ENCODE measurements at places on chromosomes 4 and X.
A peak's percentile ranks its signal among the peaks of the same experiment; 100 is the strongest.

DNA sequence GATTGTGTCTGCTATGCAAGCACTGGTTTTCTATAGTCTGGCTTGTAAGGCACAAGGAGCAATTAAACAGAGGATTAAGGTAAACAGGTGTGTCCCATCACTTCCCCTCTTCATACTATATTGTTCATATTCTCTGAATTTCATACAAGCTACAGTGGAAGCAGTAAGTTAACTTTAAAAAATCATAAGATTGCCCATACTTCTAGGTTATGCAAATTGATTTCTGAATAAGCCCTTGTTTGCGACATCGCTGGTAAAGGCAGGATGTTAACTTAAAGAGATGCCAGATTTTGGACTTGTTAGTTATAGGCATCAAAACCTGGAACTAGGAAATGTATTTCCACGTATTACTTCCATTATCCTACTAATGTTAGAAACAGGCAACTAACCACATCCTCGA lies 1.0 kb upstream of the TMEM131L start:
- DNase-seq, result no peak

DNA sequence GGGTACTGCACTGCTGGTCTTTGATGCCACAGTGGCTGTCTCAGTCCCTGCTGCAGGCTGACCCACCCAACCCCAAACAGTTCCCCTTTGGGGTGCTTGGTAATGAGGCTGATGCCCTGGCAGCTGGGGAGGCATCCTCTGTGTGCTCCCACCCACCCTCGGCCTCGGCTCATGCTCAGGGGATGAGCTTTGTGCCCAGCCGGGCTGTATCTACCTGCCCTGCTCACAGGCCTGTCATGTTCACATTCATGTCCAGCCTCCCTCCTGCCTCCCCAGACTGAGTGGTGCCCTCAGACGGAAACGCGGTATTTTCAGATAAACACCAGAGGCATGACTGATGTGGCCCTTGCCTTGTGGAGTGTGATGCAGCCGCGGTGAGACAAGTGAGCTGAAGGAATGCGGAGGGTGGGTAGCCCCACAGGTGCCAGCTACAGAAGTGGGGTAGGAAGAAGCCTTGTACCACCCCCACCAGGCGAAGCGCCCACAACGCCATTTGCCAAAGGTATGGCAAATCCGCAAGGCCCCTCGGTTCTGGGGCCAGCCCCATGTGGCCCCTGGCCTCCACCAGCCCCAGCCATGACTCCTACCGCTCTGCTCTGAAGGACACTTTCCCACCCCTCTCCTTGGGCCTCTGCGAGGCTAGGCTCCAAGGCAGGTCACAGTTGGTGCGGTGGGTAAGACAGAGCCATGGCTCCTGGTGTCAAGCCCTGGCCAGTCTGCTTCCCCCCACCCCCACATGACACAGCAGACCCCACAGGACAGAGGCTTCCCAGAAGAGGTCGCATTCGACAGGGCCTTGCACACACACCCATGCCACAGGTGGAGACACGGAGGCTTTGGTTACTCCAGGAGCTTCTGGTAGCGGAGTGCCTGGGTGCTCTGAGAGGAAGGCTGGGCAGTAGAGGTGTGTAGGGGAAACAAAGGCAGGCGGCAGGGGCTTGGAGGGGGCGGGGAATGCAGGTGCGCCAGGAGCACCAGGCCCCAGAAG lies 1.8 kb upstream of the RENBP start:
- DNase-seq, result no peak

- DNase-seq, result no peak
Observed at GRCh38 chrX:22634083-22634482, 361.4 kb downstream of the CBLL2 start.

- DNase-seq, result no peak
Observed at GRCh38 chr4:73005514-73005913, 64.0 kb downstream of the COX18 start.

GRCh38 chr4:65798498-65799127 lies 128.3 kb upstream of the EPHA5 start:
- DNase-seq, result no peak

- DNase-seq, result peak; percentile 60
Observed at GRCh38 chr4:3480528-3481112, 17.5 kb downstream of the DOK7 start.

DNA sequence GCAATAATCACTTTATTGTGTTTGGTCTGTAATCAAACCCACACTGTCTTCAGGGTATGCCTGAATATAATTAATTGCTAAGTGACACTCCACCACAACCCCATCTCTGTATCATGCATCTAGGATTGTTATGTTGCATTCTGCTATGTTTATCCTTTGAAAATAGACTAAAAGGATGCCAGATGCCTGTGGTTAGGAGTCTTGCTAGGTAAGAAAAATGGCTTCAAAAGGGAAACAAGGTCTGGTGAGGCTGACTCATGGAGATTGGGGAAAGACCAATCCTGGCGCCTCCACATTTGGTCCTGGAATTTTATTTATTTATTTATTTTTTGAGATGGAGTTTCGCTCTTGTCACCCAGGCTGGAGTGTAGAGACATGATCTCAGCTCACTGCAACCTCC lies 360.5 kb upstream of the SLC7A11 start:
- DNase-seq, result no peak
